Cortex of kidney (tissue), 1 donor: ENCODE measurements at places on chromosomes 12 and 14.

DNA sequence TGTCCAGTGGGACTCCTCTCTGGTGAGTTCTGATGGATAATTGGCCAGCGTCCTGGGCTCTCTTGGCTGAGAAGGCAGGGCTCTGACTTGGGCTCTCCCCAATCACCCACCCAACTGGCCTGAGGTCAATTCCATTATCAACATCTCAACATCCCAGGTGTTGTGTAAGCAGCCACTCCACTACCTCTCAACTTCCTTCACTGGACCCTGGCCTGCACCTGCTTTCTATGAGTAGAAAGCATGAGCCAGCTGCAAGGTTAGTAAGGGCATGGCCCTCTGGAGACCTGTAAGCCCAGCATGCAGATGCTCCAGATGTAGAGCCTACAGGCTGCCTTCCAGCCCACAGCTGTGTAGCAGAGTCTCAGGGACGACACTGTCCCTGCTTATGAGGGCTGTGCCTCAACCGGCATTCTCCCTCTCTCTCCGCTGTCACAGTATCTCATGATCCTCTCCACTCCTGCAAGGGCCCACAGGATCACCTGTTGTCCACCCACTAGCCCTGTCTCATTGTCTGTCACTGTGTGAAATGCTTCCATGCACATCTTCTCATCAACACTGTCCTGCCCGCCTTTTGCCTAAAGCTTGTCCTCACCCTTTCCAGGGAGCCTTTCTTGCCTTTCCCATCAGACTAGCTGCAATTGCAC lies 5.4 kb upstream of the KRT81 start:
- DNase-seq: no peak

- no peak for DNase-seq
Observed at GRCh38 chr12:56657416-56658379, 11.9 kb upstream of the ATP5F1B start.

GRCh38 chr12:122858171-122858570 lies 22.9 kb downstream of the HIP1R start:
- no peak for DNase-seq

DNA sequence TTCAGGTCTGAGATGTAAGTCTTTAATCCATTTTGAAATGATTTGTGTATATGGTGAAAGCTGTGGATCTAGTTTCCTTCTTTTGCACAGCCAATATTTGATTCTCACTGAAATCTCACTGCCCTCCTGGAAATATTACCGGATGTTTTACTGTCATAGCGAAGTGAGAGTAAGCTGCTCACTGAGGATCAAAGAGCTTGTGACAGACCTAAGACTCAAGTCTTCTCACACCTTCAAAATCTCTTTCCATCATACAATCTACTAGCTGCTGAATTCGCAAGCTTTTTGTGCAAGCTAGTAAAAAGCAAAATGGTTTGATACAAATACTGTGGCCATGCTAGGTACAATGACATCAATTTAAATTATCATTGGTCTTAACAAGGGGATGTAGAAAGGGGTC lies 3.9 kb downstream of the LRRK2 start:
- DNase-seq: no peak

GRCh38 chr12:87323369-87323768 lies 705.8 kb downstream of the C12orf50 start:
- DNase-seq: no peak

DNA sequence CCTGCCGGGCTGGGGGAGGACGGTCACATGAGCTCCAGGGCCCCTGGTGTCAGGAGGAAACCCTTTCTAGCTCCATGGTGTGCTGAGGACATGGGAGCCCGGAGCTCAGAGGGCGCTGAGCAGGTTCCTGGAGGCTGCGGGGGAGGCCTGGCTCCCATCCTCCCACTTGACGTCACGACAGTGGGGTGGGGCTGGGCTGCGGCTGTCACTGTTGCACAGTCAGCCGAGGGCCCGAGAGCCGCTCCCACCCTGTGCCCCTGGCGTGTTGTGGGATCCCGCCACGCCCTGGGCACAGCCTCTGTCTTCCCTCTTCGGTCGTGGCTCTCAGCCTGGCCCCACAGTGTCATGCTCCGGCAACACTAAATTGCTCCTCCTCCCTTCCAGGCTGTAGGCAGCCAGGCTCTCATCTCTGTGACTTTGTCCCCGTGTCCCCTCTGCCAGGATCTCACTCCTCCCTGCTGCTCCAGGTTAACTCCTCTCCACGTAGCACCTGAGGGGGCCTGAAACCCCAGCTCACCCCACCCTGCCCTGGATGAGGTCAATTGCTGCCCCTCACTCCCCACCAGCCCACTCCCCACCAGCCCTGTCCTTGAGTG lies 33.0 kb downstream of the BEGAIN start:
- DNase-seq: no peak

GRCh38 chr14:24312736-24313507 lies 1.6 kb downstream of the LTB4R start:
- DNase-seq: no peak

DNA sequence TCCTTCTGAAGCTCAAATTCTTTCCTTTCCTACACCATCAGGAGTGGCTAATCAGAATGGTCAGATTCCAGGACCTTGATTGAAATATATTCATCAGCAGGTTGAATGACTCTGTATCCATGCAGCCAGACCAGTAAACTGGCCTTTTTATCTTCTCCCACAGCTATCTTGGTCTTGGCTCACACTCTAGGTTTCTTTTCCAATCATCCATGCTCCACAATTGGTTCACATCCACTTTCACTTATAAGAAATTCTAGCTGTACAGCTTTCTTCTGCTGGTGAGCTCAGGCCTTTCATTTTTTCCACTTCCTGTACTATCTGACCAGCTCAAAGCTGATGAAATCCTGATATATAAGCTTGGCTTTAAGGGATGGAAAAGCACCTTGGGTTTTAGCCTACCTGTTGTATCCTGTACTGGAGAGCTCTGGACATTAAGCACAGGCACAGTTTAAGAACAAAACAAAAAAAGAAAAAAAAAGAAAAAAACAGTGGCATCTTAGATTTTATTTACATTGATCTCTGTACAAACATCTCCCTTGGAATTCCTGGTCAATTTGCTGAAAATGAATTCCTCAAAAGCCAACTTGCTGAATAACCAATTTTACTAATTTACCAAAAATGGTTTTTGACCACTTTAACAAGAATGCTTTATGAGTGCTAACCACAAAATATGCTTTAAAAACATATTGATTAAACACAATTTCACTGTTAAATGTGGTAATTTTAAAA lies 91.6 kb upstream of the PAWR start:
- DNase-seq: no peak

- no peak for DNase-seq
Observed at GRCh38 chr14:58666737-58667136, 29.0 kb downstream of the DACT1 start.

- DNase-seq: no peak
Observed at GRCh38 chr14:79424462-79424861, 786.8 kb downstream of the DIO2 start.

GRCh38 chr14:69814397-69814796 lies 17.4 kb upstream of the SLC10A1 start:
- DNase-seq: no peak

- DNase-seq: no peak
Observed at GRCh38 chr14:101253948-101254347, 307.3 kb upstream of the DIO3 start.

- DNase-seq: no peak
Observed at GRCh38 chr12:69120354-69120753, 119.0 kb upstream of the CPSF6 start.

- no peak for DNase-seq
Observed at GRCh38 chr14:28344381-28344780, 422.2 kb upstream of the FOXG1 start.

GRCh38 chr14:77043984-77044485 lies 15.5 kb upstream of the IRF2BPL start:
- no peak for DNase-seq

DNA sequence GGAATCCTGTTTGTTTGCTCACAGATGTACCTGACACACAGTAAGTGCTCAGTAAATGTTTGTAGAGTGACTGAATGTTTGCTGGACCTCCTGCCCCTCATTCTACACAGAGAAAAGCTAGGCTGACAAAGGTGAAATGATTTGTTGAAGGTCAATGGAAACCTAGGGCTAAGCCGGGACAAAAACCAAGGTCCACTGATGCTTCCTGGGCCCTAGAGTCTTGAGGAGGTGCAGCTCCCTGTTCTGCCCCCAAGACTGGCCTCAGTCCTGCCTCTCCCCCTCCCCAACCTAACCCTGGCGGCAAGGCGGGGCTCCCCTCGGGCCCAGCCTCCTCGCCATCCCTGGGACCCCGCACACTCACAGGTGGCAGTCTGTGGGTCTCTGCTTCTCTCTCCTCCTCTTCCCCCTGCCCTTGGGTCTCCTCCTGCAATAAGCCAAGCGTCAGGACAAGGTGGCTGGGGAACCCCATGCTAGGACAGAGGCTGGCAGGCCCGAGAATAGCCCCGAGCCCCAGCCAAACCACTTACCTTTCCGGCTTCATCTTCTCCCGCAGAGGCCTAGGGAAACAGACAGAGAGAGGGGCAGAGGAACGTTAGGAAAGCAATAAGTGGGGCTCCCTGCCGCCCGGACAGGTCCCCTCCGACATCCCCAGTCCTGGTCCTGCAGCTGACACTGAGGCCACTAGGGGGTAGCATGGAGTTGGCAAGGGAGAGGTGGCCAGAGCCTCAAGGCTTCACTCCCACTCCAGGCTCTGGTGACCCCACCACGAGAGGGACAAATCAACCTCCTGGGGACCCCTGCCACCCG lies 9.3 kb downstream of the PGF start:
- DNase-seq: no peak

GRCh38 chr14:75724414-75725204 lies 63.6 kb downstream of the TTLL5 start:
- no peak for DNase-seq

DNA sequence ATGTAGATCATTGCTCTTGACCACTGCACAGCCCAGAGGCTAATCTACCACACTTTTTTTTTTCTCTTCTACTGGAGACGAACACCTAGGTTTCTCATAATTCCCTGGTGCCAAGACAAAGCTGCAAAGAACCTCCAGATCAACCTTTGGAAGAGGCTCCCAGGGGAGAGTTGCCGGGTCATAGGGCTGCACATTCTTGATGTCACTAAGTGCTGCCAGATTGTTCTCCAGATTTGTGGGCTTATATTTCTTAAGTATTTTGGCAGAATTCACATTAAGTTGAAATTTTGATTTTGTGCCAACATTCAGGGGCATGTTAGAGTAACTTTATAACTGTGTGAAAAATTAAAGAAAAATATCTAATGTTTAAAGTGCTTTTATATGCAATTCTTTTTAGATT lies 13.5 kb upstream of the PDZRN4 start:
- no peak for DNase-seq

- DNase-seq: no peak
Observed at GRCh38 chr12:89690925-89691324, 17.7 kb downstream of the ATP2B1 start.

DNA sequence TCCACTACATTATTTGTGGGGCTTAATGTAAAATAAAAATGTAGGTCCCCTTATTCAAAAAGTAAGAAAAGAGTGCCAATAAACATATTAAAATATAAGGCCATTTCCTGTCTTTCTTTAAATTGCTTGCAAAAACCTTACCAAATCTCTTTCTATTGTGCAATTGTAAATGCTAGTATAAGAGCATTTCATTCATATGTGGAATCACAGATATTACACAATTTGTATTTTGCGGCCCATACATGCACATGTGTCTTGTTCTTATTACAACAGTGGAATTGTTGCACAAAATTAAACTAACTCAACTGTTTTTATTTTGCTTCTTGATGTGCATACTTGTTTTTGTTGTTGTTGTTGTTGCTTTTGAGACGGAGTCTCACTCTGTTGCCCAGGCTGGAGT lies 20.1 kb upstream of the CRADD start:
- DNase-seq: no peak

GRCh38 chr12:45669093-45669492 lies 60.4 kb upstream of the ARID2 start:
- DNase-seq: no peak

DNA sequence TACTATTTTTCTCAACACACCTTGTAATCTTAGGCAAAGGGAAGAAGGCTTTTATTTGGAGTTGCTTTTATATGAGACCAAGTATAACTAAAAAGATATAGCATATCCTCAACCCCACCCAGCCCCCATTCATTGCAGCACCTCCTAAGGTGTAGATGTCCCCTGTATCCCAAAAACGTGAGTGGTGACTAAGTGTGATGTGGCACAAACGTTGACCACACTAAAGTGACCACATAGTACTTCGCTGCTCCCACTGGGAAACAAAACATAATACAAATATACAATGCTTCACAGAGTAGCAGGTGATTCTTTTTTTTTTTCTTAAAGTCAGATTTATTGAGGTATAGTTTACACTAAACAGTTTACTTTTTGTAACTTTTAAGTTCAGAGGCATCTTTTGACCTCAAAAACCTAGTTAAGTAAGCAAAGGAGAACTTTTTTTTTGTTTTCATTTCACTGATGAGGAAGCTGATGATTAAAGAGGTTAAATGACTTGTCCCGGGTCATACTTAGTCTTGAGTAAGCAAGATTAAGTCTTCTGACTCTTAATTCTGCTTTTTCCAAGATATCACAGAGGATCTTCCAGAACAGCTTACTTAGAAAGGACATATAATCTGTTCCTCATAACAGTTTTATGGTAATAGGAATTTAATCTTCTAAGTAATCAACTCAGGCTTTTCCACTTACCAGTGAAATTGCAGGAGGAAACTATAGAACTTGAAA lies 245.2 kb upstream of the PLEKHG7 start:
- no peak for DNase-seq

DNA sequence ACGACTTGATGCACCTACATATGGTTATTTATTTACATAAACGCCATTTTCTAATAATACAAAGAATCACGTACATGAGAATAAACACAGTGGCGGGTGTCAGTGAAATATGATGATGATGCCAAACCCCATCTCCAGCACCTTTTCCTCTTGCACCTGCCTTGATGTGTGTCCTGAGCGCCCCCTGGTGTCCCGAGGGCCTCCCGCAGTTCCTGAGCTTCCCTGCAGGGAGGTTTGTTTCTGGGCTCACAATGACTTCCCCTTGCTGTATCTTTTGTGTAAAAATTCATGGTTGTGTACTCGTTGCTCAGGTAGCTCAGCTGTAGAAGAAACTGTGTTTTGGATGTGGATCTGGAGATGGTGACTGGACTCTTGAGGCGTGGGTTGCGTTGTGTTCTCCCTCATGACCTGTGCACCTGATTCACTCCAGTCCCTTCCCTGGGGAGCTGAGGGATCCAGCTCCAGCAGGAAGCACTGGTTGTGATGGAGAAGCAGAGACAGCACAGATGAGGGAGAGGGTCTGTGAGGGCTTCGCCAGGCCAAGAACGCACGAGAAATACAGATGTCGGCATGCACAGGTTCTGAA lies 1037.8 kb downstream of the TMEM121 start:
- no peak for DNase-seq

GRCh38 chr14:96746101-96746500 lies 51.1 kb upstream of the VRK1 start:
- DNase-seq: no peak

DNA sequence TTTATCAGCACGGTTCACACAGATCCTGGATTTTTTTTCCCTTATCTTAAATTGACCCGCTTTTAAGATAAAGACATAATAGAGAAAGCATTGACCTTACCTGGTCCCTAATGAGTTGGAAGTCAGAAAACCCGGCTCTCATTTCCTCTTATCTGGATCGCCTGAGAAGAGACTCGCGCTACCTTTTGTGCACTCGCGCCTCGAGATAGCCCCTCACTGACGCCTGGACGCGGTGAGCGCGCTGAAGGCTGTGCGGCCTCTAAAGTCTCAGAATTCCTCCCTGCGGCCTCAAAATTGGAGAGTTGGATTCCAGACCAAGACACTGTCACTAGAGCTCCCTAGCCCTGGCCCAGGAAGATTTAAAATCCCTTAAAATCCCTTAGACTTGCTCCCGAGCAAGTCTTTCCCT lies 7.0 kb downstream of the NKX2-1 start:
- DNase-seq: no peak

- DNase-seq: no peak
Observed at GRCh38 chr14:76771437-76771980, 10.2 kb downstream of the VASH1 start.
